ENCODE measurements at places on chromosomes 6 and 20.

GRCh38 chr6:39812853-39813533 is 20.8 kb downstream of the DAAM2 start:
- no peak for DNase-seq

DNA sequence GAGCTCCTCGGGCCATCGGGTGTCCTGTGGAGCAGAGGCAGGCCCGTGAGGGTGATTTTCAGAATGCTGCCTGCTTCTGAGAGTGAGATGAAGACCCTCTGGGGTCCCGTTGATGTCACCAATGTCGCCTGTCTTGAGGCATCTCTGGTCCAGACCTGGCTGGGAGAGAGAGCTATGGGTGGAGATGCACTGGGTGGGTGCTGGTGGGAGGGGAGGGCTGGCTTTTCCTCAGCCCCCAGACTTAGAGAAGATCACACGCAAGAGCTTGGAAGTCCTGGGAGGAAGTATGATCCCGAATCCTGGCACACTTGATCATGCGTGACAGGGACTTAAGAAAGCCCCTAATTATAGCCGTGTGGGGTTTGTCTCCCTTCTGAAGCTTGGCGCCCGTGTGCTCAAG is 103.2 kb upstream of the CD93 start:
- DNase-seq: no peak

- no peak for DNase-seq
These were observed 30.1 kb upstream of the NTSR1 start for GRCh38 chr20:62678553-62678952.

DNA sequence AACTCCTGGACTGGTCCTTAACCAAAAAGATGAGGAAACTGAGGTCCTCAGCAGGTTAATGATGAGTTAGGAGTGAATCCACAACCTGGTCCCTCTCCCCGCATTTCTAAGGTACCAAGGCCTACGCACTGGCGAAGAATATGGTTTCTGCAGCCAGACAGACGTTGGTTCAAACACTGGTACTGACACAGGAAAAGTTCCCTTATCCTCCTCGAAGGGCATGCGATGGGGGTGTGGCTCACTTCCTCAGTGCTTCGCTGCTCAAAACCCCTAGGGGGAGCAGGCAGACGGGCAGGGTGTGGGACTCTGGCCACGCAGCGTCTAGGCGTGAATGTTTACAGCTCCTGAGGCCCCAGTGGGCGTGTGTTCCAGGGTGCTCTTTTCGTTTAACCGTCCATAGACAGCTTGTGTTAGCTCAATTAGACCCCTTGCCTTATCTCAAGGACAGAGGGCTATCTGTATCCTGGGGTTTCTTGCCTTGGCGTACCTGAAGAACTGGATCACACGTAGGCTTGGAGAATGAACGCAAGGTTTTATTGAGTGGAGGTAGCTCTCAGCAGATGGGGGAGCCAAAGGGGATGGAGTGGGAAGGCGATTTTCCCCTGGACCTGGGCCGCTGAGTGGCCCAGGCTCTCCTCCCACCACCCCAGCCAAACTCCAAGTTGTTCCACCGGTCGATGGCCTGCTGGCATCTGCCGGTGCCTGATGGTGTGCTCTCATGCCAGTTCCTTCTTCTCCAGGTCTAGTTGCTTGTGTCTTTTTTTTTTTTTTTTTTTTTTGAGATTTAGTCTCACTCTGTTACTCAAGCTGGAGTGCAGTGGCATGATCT is 31.8 kb upstream of the PTPN1 start:
- DNase-seq: peak; percentile 47

- DNase-seq: no peak
These were observed 25.8 kb downstream of the B4GALT5 start for GRCh38 chr20:49687595-49688567.

GRCh38 chr6:34096193-34096592 is 49.7 kb downstream of the GRM4 start:
- DNase-seq: no peak

DNA sequence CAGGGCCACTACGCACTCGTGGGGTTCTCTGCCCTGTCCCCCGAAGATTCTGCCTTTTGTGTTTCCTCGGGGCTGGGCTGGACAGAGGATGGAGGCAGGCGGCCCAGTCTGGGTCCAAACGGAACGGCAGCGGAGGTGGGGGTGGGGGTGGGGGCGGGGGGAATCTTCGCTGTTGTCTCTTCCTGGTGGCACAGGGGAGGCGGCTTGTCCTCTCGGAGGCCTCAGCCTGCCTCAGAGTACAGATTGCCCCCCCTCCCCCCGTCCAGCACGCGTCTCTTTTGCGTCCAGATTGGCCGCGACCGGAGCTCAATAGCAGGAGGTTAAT is 1.4 kb upstream of the INSM1 start:
- no peak for DNase-seq

GRCh38 chr6:111642463-111643158 is 36.9 kb upstream of the TRAF3IP2 start:
- DNase-seq: no peak

GRCh38 chr6:120083186-120083585 is 733.6 kb upstream of the MAN1A1 start:
- no peak for DNase-seq

DNA sequence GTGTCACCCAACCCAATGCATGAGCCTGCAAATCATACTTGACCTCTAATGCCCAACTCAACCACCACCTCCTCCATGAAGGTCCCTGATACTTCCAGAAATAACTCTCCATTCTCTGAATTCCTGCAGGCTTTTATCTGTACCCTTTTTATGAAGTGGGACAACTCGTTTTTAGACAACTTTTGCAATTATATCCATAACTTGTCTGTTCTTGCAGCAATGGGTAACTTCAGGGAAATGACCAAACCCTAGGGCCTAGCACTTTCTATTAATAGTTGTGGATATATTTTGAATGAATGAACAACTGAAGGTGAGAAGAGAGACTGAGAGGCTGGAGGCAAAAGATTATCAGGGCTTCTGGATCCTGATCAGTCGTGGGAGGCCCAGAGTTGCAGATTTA is 236.6 kb upstream of the MOCS1 start:
- DNase-seq: no peak

GRCh38 chr6:140487586-140487985 is 1113.1 kb upstream of the CITED2 start:
- DNase-seq: no peak

Measured in stimulated activated CD8-positive, alpha-beta memory T cell treated with anti-CD3 and anti-CD28 coated beads, Interleukin-15, amount 100 ng/mL, for 1 hour (primary cell).